ENCODE measurements at places on chromosomes 16 and 17. TPM values are rescaled to one million over a fixed set of nuclear protein-coding genes. Genes with fewer than 3 reads are reported as not detected.

The ANKRD40 gene
- 37.3 TPM for total RNA-seq

- no peak for DNase-seq
Observed at GRCh38 chr16:78489072-78489471, 389.6 kb downstream of the WWOX start.

The OMG gene
- not detected for total RNA-seq

GRCh38 chr17:30558686-30559545, 81.7 kb downstream of the GOSR1 start:
- no peak for DNase-seq

- no peak for DNase-seq
Observed at GRCh38 chr16:64997751-64998150, 124.1 kb downstream of the CDH11 start.

Data from HT1080 (cell line).